Activated CD4-positive, alpha-beta T cell treated with anti-CD3 and anti-CD28 coated beads for 24 hours (primary cell): ENCODE measurements at places on chromosomes 1 and 21.

GRCh38 chr1:167229719-167230385, 9.2 kb downstream of the POU2F1 start:
- no peak for DNase-seq

GRCh38 chr21:24369746-24370145, 1237.5 kb downstream of the MRPL39 start:
- no peak for DNase-seq

DNA sequence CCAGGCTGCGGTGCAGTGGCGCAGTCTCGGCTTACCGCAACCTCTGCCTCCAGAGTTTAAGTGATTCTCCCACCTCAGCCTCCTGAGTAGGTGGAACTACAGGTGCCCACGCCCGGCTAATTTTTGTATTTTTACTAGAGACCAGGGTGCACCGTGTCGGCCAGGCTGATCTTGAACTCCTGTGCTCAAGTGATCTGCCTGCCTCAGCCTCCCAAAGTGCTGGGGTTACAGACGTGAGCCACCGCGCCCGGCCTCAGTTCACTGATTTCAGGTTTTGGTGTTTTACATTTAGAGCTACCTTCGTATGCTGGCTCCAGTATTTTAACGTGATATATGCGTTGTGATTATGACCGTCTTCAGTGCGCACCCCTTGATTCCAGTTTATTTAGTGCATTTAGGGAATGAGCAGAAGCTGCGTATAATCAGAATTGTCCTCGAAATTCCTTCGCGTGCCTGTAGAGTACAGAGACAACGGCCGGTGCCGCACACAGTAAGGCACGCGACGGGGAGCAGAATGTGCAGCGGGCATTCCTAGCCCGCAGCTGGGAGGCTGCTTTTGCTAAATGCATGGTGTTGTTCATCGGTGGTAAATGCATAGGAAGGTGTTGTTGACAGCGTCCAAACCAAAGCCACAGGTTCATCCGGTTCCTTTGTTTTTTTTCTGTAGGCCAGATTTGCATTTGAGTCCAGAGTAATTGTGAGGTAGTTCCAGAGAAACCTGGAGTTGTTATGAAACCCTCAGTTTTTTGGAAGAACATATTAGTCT, 48.9 kb upstream of the DIP2A start:
- no peak for DNase-seq

- no peak for DNase-seq
These were observed 21.3 kb downstream of the ACOT11 start for GRCh38 chr1:54569339-54569738.

GRCh38 chr21:17931080-17931479, 111.9 kb upstream of the C21orf91 start:
- no peak for DNase-seq

GRCh38 chr1:235161685-235162327, 756 bp upstream of the RBM34 start:
- DNase-seq, result no peak

- DNase-seq, result no peak
These were observed 27.9 kb downstream of the S1PR1 start for GRCh38 chr1:101264697-101265096.

DNA sequence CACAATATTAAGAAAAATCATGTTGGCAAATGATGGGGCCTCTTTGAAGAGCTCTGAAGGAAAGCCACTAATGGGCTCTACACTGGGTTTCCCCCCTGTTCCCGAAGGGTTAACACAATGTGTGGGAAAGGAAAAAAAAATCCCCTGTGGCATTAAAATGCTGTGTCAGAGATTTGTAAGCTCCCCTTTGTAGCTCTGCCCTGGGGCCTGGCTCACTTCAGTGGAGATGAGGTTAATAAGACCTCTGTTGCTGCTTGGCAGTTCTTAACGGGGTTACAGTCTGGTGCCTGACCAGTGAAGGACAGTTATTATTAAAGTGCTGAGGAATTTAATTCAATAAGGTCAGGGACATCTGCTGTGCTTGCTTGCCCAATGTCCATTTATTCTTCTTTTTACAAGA, 129.7 kb upstream of the UBE2U start:
- no peak for DNase-seq

- no peak for DNase-seq
These were observed 206.9 kb downstream of the LMO4 start for GRCh38 chr1:87535551-87535950.

DNA sequence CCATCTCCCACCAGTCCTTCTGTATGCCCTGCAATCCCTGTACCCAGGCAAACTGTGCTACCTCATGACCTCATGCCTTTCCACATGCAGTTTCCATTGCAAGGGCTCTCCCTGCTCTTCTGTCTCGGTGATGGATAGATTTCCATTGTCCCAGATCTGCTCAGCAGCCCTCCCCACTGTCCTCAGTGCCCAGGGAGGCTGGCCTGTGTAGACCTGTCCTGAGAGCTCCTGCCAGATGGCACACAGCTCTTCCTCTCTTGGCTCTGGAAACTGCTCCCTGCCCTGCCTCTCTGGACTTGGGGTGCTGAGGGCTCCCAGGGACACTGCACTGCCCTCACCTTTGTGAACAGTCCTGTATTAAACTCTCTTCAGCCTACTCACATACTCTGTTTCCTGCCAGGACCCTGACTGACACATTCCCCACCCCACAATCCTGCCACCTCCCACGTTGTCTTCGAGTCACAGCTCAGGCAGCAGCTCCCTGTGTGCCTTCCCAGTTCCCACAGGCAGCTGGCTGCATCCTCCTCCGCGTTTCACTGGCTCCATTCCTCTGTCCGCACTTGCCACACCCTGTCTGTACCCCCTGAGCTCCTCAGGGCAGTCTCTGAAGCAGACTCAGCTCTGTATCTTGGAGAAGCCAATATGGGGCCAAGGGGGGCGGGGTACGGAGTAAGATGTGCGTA, 57.0 kb downstream of the SPATA46 start:
- no peak for DNase-seq

- DNase-seq, result no peak
These were observed 114.5 kb upstream of the ZNHIT6 start for GRCh38 chr1:85822696-85823095.

- no peak for DNase-seq
These were observed 35.1 kb upstream of the SLC30A10 start for GRCh38 chr1:219963432-219963831.

- DNase-seq, result no peak
These were observed 20.4 kb upstream of the SDE2 start for GRCh38 chr1:226019572-226019971.

DNA sequence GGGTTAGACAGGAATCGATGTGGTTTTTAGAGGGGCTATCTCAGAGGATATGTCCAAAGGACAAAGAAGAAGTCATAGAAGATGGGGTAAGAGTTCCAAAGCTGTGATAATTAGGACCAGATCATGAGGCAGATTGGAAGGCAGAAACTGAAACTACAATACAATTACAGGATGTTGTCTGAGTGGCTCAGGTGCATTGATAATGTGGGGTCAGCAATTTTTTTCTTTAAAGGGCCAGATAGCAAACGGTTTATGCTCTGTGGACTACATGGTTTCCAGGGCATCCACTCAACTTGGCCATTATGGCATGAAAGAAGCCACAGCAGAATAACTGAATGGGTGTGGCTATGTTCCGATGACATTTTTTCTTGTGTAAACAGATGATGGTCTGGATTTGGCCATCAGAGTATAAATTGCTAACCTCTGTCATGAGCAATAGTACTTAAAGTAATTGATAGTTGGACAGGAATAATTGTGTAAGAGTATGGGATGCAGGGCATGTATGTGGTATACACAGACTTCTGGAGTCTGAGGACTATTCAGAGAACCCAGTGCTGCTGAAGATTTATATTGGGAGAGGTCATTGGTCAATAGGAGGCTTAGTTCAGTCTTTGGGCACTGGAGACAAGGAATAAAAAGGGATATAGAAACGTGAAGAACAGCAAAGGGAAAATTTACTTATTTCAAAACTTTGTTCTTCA, 198.4 kb upstream of the ADGRL4 start:
- no peak for DNase-seq

- no peak for DNase-seq
These were observed 74.9 kb upstream of the ADGRL2 start for GRCh38 chr1:81725823-81726222.

GRCh38 chr1:32897082-32898049, 3.8 kb downstream of the TMEM54 start:
- DNase-seq, result no peak

DNA sequence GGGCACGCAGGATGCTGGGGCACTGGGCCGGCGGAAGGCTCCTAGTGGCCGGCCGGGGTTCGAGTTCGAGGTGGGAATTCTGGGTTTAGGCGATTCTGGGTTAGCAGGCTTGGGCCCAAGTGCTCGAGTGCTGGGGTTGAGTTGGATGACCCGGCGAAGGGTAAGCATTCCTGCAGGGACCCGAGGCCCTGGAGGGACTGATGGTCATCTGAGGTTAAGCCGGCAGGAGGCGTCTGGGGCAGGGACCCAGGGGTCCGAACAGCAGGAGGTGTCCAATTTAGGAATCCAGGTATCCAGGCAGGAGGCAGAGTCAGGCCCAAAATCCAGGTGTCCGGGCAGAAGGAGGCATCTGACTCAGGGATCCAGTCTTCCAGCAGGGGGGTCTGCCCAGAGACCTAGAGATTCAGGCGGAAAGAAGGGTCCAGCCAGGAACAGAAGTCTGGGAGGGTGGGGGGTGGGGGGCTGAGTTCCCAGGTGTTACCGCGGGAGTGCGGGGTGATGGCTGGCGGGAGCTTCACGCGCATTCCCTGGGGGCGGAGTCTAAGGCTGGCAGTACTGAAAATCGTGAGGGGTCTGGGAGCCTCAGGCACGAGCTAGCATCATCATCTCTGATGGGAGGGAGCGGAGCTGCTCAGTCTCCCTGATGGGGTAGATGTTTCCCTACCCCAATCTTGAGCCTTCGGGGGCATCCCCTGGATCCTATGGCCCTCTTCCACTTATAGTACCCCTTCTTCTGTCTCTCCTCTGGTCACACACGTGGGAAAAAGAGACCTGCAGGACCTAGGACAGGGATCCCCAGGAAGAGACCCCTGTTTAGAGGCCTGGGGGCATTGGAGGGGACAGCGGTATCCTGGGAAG, 585 bp downstream of the GPR3 start:
- DNase-seq, result no peak

DNA sequence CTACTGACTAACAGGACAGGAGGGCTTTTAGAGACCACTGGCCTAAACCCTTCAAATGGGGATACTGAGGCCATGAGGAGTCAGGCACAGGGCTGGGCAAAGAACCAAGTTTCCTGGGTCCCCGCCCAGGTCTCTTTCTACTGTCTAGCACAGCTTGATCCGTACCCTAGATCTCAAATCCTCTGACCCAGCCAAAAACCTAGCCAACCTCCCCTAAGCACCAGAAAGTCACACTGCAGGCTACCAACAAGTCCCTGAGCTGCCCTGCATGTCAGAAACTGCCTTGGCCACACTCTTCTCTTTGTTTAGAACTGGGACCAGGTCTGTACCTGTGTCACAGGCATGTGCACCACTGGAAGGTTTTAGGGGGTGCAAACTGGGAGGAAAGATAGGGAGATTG, 33.6 kb downstream of the AHDC1 start:
- DNase-seq, result no peak

GRCh38 chr1:205514211-205515142, 10.0 kb downstream of the CDK18 start:
- no peak for DNase-seq

DNA sequence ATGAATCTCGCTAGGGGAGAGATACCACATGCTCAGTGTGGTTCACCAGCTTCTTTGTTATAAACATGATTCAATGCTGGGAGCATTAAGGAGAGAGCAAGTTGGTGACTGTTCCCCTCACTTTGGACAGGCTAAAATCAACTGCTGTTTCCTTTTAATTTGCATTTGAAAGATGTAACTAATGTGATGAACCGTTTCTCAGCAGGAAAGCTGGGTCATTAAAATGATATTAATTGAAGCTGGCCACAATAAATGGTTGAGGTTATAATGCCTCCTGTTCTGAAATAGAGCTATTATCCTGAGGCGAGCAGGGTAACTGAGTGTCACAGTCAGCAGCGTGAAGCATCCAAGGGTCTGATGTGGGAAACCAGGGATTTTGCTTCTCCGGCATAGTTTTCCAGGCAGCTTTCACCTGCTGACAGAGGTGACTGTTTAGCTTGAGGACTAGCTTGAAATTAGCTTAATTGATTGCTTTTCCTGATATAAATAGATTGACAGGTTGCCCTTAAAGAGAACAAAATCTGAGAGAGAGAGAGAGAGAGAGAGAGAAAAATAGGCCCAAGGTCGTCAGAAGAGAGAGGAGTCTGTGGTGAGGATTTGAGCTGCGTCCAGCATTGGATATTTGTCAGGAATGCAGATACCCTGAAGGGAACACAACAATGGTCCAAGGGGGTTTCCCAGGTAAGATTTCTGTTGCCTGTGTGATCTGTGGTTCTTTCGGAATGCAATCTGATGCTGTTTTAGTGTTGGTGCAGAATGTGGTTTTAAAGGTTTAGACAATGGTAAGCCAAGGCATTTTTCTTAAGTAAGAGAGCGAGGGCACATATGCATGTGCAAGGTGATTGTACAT, 209.7 kb downstream of the PATJ start:
- DNase-seq, result no peak

- no peak for DNase-seq
These were observed 102.8 kb upstream of the SERTAD4 start for GRCh38 chr1:210129759-210130158.

- no peak for DNase-seq
These were observed 155.2 kb downstream of the BARHL2 start for GRCh38 chr1:90561911-90562310.

DNA sequence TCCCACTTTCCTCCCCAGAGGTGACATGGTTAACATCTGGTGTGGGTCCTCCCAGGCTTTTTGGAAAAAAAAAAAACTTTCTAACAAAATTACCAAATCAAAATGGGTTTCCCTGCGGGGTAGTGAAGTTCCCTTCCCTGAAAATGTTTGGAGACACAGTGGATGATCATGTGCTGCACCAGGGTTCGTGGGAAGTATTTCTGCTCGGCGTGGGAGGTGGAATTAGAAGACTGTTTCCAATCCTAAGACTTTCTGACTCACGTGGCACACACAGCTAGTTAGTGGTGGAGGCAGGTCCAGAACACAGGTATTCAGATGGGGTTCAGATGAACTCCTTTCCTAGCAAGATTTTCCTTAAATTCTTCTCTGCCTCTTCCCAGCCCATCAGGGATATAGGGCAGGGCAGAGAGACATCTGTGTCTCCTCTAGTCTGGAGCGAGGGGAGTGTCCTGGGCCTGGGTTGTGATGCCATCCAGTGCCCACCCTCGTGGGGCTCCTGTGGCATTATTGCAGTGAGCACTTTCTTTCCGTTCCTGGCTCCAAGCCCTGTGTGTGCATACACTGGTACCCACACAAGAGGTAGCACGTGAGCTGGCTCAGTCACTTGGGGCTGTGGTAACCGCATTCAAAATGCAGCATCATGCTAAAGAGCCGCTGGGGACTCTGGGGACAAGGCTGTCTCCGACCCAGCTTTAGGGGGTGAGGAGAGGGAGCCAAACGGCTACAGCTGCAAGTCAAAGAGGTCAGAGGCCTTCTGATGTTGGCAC, 27.5 kb downstream of the KCNC4 start:
- DNase-seq, result no peak

DNA sequence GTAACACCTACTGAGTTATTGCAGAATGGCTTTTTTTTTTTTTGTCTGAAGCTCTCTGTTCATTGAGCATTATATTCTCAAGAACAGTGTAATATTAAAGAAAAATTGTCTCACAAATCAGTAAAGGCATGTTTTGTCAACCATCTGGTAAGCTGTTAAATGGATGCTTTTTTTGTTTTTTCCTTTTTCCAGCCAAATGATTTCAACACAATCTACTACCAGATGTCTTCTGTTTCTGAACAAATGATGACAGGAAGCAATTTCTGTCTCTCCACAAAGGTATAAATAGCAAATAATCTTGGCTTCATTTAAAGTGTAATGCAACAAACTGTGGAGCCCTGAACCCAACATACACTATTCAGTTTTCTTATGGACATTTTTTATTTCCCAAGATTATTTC, 78.6 kb upstream of the RGS2 start:
- DNase-seq, result no peak

- DNase-seq, result no peak
These were observed 15.0 kb upstream of the ROR1 start for GRCh38 chr1:63758791-63759190.
